Stimulated activated CD4-positive, alpha-beta T cell treated with anti-CD3 and anti-CD28 coated beads, Interleukin-1b, Interleukin-23, amount 100 ng/mL, for 1 hour (primary cell): ENCODE measurements at places on chromosomes 5 and 9.
A peak's percentile ranks its signal among the peaks of the same experiment; 100 is the strongest.

- no peak for DNase-seq
Observed at GRCh38 chr5:43332401-43332800, 19.2 kb upstream of the HMGCS1 start.

DNA sequence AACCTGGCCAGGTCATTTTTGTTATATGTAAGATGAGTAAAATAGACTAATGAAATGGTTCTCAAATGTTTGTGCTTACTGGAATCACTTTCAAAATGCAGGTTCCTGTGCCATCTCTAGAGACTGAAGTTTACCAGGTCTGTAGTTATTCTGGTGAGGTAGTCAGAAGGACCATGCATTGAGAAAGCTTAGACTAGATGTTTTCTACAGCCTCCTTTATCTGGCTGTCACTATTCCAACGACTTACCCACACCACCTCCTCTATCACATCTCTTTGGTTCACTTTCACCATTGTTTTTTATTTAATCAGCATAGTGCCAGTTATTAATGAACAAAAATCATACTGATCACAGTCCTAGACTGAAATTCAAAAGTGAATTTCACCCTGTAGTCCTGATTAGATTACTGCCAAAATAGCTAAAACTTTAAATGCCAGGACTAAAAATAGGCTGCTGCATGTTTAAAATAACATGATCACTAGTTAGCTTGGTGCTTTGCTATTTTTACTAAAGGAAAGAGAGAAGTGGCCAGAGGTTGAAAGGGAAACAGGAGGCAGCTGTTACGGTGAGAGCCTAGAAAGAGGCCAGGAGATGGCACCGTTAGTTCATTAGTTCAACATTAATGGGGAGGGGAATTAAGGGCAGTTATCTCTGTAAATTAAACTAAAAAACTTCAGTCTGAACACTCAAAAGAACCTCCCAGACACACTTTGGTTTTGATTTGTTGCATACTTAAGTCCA lies 13.9 kb upstream of the FNIP1 start:
- DNase-seq, result no peak

DNA sequence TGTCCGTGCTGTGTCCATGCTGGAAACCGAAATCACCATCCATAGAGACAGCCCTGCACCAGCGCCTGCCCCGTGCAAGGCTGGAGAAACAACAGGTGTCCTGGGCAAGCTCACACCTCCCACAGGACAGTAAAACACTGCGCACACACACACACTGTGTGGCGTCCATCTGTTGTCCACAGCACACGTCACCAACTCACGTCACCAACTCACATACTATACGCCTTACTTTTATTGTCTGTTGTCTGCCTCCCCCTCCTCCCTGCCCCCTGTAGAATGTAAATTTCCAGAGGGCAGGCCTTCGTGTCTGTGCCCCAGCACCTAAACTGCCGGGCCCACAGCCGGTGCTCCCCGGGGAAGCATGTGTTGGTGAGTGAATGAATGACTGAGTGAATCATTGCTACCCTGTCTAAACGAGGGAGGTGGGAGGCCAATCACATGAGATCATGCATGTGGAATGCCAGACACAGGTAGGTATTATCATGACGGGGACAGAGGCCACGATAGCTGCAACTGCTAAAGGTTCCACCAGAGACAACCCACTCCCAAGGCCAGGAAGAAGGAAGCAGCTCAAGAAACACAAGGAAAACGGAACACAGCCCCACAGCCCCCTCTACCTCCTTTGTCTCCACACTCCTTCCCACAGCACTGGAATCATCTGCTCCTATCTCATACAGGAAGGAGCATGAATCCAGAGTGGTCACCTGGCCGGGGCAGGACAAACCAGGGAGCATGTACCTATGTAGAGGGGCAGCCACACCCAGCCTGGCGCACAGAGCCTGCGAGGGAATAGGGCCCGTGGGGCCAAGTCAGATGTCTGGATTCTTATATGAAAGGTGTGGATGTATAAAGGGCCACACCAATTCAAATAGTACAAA lies 41.9 kb downstream of the STK10 start:
- no peak for DNase-seq

GRCh38 chr5:11904265-11904906 lies at the start of gene CTNND2:
Gene CTNND2 (minus strand): TSS chr5:11904446. CDS start chr5:11903853, 593 bp downstream.
- no peak for DNase-seq

GRCh38 chr5:38651806-38652205 lies 95.4 kb upstream of the LIFR start:
- DNase-seq, result no peak

DNA sequence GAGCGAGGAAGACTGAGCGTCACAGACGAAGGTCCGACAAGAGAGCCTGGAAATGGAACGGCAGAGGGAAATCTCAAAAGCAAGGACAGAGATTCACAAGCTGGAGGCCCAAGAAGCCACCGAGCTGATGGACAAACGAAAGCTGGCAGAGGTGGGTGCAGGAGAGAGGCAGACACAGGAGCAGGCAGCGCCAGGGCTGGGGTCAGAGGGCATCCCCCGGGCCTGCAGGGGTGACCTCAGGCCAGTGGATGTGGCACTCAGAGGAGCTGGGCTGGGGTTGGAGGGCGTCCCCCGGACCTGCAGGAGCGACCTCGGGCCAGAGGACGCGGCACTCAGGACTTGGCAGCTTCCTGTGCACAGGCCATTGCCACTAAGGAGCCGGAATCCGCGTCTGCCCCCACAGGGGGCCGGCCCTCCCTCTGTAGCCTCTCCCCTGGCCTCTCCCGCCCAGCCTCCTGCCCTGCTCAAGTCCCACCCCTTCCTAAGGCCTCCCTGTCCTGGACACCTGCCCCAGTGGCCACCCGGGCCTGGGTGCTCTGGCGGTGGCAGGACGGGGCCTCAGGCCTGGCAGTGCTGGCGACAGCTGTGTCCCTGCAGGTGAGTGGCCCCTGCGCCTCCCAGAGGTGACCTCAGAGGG lies 40.4 kb downstream of the EXD3 start:
- no peak for DNase-seq

DNA sequence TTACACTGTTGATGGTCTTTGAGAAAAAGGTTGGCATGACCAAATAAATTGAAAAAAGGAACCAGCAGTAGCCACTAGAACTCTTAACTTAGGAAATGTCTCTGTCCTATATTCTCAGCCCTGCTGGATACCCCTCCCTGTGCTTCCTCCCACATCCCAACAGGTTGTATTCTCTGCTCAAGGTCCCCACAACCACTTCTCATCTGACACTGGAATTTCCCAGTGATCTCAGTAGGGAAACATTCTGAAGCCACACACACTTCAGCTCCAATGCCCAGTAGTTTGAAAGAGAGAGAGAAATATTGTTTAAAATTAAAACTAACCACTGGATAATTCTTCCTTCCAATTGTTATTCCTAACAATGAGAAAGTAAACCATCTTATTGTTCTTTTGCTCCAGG lies 30.0 kb upstream of the NREP start:
- DNase-seq, result no peak

- DNase-seq, result no peak
Observed at GRCh38 chr9:113614843-113615648, 151.5 kb downstream of the RGS3 start.

GRCh38 chr5:176901260-176902101 lies 2.3 kb upstream of the HK3 start:
- no peak for DNase-seq

- no peak for DNase-seq
Observed at GRCh38 chr9:129887334-129888292, 52.4 kb downstream of the USP20 start.

DNA sequence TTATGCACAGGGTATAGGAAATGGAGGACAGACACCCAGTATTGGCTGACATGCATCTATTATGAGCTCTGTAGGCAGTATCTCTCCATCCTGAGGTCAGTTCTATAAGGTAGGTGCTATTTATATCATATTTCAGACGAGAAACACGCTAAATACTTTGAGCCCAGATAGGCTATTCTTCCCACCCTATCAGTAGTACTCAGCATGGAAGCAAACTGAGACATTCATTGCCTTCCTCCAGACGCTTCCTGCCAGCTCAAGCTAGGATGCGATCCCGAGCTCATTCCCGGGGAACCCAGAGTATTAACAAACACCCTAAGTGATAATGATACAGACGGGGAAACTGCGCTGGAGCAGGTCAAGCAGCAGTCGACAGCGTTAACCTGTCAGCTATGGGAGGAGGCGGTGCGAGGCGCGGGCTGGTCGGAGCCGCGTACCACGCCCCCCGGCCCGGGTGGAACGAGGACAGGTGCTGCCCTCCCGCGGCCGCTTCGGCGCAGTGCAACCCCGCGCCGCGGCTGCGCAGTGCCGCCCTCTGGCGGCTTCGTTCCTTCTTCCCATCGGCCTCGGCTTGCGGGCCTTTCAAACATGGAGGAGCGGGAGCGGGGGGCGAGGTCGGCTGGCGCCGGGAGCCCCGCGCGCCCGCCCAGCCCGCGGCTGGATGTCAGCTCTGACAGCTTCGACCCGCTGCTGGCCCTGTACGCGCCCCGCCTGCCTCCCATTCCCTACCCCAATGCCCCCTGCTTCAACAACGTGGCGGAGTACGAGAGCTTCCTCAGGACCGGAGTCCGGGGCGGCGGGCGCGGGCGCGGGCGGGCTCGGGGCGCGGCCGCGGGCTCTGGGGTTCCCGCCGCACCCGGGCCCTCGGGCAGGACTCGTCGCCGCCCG lies at the start of gene LSM11:
Gene LSM11, plus strand, starts transcription at position 550 of the 888 bp plus-strand sequence. Its CDS starts 39 bp downstream, at position 589.
- DNase-seq, result peak; percentile 89
